Spinal cord (tissue), 10 donors: ENCODE measurements at places on chromosomes 5 and 9. TPM values are rescaled to one million over a fixed set of nuclear protein-coding genes. Genes with fewer than 3 reads are reported as not detected.

DNA sequence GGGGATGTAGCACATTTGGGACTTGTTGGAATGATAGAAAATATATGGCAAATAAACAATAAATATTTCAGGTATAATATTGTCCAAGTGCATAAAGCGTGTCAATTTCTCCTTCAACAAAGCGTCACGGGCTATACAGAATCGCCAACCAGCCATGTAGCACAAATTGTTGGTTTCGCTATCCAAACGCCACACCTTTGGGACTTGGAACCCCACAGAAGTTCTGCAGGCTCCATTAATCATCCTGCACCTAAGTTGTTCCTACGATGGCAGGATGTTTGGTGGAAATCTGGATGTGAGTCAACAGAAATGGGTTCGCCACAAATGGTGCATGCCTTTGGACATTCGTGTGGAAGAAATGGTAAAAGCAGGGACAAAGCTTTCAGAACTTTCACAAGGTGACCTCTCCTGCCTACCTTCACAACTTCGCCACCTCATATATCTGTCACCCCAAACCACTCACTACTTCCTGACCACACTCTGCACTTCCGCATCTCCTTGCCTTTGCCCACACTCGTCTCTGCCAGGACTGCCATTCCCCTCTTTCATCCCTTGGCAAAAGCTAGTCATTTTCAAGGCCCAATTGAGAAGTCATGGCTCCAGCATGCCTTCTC, 95.7 kb downstream of the LHFPL2 start:
- DNase-seq = no peak

DNA sequence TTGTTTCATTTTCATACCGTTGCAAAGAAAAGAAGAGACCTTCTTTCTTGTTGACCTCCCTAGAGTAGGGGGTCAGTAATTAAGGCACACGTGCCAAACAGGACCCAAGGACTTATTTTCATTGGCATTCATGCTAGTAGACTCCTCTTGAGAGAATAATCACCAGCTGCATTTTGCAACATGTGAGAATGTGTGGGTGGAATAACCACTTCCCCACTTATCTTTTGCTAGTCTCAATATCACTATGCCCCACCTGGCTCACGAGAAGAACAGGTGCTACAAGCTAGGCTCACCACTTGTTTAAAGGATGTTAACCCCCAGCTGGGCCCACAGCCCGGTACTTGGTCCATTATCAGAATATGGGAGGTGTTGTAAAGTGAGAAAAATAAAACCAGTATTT, 460.7 kb upstream of the MEF2C start:
- no peak for DNase-seq

GRCh38 chr5:168413062-168413461, 73.2 kb upstream of the RARS1 start:
- DNase-seq = no peak

DNA sequence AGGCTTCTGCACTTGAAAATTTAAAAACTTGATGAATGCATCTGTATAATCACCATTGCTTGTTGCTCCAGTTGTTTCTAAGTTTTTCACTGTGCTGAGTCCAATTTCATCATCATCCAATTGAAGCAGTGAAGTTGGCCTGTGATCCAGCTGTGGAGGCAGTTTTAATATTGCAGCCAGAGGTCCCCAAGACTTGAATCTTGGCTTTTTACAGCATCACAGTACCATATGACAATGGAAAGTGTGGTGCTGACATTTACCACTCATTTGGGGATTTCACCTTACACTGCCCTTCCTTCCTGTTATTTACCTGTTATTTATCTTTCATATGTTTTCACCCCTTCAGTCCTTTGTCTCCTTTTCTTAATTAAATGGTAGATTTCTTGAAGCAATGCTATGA, 76.2 kb upstream of the SPIN1 start:
- no peak for DNase-seq

DNA sequence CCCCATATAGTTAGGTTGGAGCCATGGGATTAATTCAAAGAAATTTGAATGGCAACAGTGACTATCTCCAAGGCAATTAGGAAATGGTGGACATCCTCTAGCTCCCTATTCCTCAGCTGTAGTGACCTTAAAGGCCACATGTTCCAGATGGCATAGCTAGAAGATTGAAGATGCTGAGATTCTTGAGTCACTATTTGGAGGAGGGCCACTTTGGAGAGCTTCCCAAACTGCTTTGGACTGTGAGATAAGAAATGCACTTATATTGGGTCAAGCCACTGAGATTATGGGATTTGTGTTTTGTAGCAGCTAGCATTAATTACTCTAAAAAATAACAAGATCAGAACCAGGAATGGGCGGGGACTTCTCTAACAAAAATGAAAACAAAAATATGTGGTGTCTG, 636.2 kb upstream of the CCNG1 start:
- no peak for DNase-seq

DNA sequence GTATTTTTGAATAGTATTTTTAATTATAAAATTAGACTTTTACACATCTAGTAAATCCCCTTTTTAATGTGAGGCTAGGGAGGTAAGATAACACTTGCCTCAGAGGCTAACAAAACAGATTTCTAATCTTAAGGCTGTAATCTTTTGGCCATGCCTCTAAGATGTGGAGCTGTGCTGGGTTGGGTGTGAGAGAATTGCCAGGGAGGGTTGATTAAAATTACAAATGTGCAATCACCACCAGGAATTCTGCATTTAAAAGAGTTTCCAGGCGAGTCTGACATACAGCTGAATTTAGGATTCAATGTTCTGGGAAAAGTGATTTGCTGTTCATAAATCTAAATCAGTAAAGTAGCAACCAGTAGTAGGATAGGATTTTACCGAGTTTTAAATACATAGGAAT, 73.3 kb downstream of the NUDT12 start:
- DNase-seq = no peak

- no peak for DNase-seq
These were observed 11.9 kb upstream of the LTC4S start for GRCh38 chr5:179781846-179782245.

Gene LMX1B
- 34.0 TPM for polyA plus RNA-seq

Gene CENPH
- polyA plus RNA-seq = 15.3 TPM

Gene CCL27
- 1.0 TPM for polyA plus RNA-seq
